ENCODE measurements at places on chromosomes 4 and X. TPM values are rescaled to one million over a fixed set of nuclear protein-coding genes. Genes with fewer than 3 reads are reported as not detected.

FAM114A1 gene
- total RNA-seq: 76.8 TPM

- no peak for DNase-seq
Measured at GRCh38 chr4:137677863-137678262, 145.6 kb upstream of the PCDH18 start.

GRCh38 chrX:17053502-17053901 lies 107.0 kb downstream of the REPS2 start:
- peak; percentile 48 for DNase-seq

DNA sequence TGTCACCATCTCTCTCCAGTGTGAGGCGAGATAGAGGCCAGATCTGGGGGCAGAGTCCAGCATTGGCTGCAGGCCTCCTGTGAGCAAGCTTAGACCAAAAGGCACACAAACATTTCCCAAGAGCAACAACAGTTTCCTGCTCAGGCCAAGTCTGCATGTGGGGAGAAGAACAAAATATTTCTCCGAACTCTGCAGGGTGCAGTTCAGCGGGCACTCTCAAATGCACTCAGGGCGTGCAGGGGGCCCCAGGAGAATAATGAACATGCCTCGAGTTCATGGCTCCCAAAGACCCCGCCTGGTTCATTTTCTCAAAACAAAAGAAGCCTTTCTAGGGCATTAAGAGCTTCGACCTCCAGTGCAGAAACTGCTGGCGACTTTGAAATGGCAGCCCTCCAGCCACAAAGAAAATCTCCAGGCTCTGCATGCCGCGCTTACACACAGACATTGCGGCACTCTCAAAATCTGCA lies 57.8 kb upstream of the HELT start:
- DNase-seq: no peak

- DNase-seq: no peak
Measured at GRCh38 chr4:151651496-151651895, 109.3 kb downstream of the GATB start.

GRCh38 chrX:16745659-16746058 lies 26.2 kb downstream of the SYAP1 start:
- DNase-seq: no peak

GATA1 gene
- total RNA-seq: not detected

GRCh38 chrX:11100281-11101035 lies 10.7 kb upstream of the HCCS start:
- DNase-seq: peak; percentile 53

GRCh38 chr4:1383728-1384591 lies 22.3 kb downstream of the NKX1-1 start:
- no peak for DNase-seq

DNA sequence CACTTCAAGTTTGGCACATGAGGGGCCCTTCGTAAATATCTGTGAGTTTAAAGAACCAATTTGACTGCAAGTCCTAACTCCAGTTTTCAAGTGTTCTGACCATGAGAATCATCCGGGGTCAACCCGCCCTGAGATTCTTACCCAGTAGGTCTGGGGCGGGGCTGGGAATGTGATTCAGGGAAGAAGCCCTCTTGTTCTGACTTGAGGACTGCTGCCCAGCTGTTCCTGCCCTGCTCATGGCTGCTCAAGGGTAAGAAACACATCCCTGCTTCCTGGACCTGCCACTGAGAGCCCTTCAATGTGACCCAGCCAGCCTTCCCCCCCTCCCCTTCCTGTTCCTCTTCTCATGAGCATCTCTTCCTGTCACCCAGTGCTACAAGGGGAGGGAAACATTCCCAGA lies 92.7 kb upstream of the PGRMC2 start:
- DNase-seq: no peak

MID1 gene
- total RNA-seq: 25.9 TPM

DNA sequence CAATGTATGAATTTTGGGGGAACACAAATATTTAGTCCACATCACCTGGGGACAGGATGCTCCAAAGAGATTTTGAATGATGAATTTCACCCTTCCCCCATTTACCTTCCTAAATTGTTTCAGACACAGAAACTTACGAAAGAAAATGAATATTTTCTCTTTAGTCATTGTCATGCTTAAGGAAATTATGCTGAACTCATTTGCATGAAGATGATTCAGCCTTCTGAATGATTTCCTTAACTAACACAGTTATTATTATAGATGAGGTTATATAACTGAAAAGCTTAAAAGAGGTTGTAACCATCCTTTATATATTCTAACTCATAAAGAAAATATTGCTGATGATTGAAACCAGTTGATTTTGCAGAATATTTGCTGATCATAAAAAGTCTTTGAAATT lies 61.1 kb downstream of the KCNIP4 start:
- DNase-seq: no peak

- DNase-seq: no peak
Measured at GRCh38 chr4:168509786-168510185, 12.9 kb downstream of the PALLD start.

- no peak for DNase-seq
Measured at GRCh38 chr4:188030401-188030800, 34.8 kb downstream of the ZFP42 start.

FGFR3 gene
- 2.4 TPM for total RNA-seq

DNA sequence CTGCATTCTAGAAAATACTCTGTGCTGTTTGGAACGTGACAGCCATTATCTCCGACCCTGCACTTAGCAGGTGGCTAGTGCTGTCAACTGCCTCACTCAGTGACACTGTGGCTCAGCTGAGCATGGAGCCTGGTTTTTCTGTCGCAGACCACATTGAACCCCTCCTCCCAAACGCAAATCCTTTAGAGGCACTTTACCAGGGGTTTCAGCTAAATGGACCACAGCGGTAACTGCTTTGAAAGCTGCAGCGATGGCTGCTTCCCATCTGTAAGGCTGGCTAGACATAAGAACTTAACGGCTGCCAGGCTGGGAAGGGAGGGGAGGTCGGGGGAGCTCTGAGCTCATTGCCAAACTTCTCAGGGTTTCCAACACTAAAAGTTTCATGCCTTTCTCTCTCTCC lies 8.1 kb downstream of the SLC34A2 start:
- no peak for DNase-seq

DNA sequence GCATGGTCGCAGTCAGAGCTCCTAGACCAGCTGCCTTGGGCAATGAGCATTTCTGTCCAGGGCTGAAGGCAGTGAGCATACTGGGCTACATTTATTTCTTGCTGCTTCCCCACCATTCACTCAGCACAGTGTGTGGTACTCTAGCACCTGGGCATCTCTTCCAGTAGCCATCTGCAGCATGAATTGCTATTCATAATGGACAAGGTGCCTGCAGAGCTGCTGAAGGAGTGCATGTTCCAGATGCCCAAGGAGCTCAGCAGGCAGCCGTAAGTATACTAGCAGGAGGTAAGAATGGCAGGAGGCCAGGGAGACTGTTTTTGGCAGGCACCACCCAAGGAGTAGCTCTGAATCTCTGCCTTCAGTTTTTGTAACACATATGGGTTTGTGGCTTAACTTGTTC lies 110.4 kb upstream of the RXFP1 start:
- DNase-seq: no peak

STS gene
- 4.9 TPM for total RNA-seq

CPZ gene
- not detected for total RNA-seq

DNA sequence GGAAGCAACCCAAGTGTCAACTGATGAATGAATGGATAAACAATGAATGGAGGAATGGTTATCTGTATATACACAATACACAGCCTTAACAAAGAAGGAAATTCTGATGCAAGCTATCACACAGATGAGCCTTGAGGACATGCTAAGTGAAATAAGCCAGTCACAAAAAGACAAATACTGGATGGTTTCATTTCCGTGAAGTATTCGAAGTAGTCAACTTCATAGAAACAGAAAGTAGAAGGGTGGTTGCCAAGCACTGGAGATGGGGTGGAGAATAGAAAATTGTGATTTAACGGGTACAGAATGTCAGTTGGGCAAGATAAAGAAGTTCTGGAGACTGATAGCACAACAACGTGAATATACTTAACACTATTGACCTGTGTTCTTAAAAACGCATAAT lies 28.2 kb downstream of the CENPU start:
- DNase-seq: no peak

DNA sequence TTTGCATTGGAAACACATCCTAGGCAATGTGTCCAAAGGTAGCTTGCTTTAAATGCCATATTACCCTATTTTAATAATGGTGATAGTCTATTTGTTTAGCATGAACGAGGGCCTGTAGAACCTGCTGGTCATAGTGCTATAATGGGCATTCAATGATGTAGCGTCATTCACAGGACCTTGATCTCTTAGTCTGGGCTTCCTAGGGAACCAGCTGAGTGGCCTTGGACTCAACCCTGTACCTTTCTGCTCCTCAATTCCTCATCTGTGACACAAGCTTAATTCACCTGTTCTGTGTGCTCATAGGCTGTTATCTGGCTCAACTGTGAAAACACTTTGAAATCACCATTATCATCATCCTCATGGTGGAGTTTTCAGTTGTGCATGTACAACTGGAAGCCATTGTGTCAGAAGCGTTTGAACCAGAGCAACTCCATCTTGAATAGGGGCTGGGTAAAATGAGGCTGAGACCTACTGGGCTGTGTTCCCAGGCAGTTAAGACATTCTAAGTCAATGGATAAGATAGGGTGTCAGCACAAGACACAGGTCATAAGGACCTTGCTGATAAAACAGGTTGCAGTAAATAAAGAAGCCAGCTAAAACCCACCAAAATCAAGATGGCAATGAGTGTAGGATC lies 346.8 kb upstream of the KLF3 start:
- DNase-seq: no peak

- DNase-seq: no peak
Measured at GRCh38 chr4:18014269-18014668, 7.3 kb downstream of the LCORL start.

CCKAR gene
- not detected for total RNA-seq

DNA sequence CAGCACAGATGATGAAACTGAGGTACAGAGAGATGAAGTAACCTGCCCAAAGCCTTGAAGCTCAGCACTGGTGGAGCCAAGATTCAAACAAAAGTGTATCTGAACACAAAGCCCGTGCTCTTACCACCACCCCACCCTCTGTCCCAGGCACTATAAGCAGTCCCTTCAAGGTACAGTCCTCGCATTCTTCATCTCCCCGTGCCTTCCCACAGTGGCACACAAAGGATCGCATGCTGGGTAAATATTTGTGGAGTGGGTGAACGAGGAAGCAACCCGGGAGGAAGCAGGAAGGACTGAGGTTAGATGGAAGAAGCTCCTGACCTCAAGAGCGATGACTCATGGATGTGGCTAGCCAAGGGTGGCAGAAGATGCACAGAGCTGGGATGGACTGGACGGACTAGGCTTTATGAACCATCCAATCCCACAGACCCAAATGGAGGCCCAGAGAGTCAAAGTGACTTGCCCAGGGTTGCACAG lies 18.4 kb downstream of the IQSEC2 start:
- peak; percentile 22 for DNase-seq

- DNase-seq: peak; percentile 3
Measured at GRCh38 chr4:94127707-94128328, 79.8 kb upstream of the SMARCAD1 start.

ANK2 gene
- 72.4 TPM for total RNA-seq

- no peak for DNase-seq
Measured at GRCh38 chr4:94871644-94872305, 114.0 kb downstream of the BMPR1B start.

RWDD4 gene
- 10.5 TPM for total RNA-seq
